Brain (organoid and tissue), 16 donors: ENCODE measurements at places on chromosomes 3 and 15. TPM values are rescaled to one million over a fixed set of nuclear protein-coding genes. Genes with fewer than 3 reads are reported as not detected.

Gene IP6K1
- 46.3 TPM for polyA plus RNA-seq

Gene LIPH
- polyA plus RNA-seq, result not detected

Gene PEAK1
- 7.0 TPM for polyA plus RNA-seq

Gene PPCDC
- 17.9 TPM for polyA plus RNA-seq

Gene COL6A5
- polyA plus RNA-seq, result not detected

Gene CKMT1A
- 40.5 TPM for polyA plus RNA-seq

Gene CCR8
- not detected for polyA plus RNA-seq

Gene TMEM40
- polyA plus RNA-seq, result not detected
